ENCODE measurements at places on chromosomes 11 and 22.

DNA sequence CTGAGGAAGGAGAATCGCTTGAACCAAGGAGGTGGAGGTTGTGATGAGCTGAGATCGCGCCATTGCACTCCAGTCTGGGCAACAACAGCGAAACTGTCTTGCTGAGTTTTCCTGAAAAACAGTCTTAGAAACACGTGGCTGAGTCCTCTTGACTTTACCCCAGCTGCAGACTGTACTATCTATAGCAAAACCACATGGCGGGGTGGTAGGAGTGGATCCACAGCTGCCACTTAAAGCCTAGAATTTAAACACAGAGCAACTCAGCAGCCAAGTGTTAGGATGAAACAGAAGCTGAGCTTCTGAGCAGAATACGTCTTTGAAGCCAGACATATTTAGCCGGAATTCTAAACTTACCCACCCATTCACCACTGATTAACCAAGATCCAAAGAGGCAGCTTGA, 14.1 kb downstream of the PATZ1 start:
- DNase-seq: no peak

- no peak for DNase-seq
These were observed 1083.9 kb downstream of the BRD1 start for GRCh38 chr22:48743601-48744282.

- DNase-seq: no peak
These were observed 97.9 kb downstream of the RCN1 start for GRCh38 chr11:32188785-32189184.

DNA sequence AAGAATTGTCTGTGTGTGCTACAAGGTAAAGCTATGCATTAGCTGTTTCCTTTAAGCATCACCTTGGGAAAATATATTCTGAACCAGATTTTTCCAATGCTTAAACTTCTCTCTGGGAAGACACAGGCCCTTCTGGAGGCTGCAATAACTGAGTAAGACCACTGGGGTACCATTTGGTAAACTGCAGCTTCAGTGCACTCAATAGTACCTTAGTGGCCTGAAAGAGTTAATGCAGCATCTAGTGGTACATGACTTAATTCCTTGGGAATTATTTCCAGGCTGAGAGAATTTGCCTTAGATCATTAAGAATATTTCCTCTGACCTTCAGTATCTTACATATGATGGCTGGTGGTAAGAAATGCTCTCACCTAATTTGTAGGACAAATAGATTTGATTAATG, 727.4 kb downstream of the DLG2 start:
- DNase-seq: no peak

GRCh38 chr11:123227763-123228495, 32.9 kb upstream of the CLMP start:
- DNase-seq: no peak

DNA sequence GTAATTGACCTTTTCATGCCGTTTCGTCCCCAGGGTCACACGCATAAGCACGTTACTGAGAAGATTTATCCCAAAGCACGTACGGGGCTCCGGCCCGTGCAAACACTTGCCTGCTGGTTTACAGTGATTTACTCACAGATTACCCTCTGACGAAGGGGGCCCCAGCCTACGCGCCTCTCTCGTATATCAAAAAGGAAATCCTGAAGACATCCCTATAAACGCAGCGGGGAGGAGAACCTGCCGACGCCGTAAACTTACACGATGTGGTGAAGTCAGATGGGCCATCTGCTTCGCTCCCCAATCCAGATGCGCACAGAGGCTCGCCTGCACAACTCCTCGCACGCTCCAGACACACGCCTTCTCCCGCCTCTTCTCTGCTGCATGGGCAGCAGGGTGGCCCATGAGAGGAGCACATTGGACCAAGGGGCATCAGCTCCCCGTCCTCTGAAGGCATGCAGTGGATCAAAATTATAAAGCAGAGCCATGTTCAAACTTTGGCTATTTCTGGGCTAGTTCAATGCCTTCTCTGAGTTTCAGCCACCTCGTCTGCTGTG, 123.6 kb downstream of the MN1 start:
- no peak for DNase-seq

DNA sequence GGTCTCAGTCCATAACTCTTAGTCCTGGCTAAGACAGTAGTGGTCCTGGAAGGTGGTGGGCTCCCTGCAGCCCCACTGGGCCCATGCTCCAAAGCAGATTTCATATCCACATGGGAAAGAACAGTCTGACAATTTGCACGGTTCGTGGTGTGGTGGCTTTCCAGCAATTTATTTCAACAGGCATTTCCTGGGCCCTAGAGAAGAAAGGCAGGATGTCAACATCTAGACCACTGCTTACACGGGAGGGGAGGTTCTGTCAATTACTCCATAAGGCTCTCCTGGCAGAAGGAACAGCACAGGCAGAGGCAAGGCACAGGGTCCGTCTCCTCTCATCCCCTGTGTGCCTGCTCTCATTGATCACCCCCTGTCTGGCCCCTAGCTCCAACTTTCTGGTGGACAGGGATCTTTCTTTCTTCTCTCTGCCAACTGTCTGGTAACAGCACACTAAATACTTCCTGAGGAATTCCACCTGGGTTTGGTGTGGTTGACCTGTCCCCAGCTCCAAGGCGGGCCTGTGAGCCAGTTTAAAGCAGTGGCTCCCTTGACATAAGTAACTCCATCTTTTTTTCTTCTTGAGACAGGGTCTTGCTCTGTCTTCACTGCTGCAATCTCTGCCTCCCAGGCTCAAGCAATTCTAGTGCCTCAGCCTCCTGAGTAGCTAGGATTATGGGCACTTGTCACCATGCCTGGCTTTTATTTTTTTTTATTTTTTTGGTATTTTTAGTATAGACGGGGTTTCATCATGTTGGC, 5.1 kb upstream of the A4GALT start:
- DNase-seq: no peak

DNA sequence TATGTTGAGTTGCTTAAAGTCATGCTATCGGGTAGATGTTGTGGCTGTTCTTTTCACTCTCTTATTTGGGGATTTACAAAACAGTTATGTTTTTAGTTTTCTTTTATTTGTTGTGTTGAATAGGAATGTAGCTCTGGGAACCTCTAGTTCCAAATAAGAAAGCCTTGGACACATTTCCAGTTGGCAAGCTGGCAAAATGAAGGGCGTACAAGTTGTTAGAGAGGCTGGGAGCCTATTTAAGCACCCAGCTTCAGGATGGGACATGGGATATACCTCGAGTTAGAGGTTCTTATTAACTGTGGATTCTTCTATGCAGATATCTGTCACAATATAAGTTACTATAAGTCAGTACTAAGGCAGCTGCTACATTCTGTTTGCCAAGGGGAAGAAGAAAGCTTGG, 22.8 kb downstream of the PPARA start:
- no peak for DNase-seq

- DNase-seq: no peak
These were observed 34.8 kb downstream of the JHY start for GRCh38 chr11:122917311-122917710.

DNA sequence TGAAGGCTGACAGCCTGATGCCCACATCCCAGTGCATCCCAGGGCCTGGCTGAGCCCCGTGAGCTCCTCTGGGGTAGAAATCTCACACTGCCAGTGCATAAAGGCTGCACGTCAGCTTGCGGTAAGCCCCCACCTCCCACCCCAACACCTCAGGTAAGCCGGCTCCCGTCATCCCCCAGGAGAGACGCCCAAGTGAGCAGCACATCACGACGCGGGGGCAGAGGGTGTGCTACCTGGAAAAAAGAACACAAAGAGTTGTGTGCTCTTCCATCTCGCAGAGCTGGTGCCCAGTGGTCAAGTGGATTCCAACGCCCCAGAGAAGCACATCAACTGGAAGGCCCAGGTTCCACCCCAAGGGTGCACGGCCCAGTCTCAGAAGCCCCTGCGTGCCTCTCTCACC, 50.0 kb downstream of the IGSF9B start:
- DNase-seq: no peak

DNA sequence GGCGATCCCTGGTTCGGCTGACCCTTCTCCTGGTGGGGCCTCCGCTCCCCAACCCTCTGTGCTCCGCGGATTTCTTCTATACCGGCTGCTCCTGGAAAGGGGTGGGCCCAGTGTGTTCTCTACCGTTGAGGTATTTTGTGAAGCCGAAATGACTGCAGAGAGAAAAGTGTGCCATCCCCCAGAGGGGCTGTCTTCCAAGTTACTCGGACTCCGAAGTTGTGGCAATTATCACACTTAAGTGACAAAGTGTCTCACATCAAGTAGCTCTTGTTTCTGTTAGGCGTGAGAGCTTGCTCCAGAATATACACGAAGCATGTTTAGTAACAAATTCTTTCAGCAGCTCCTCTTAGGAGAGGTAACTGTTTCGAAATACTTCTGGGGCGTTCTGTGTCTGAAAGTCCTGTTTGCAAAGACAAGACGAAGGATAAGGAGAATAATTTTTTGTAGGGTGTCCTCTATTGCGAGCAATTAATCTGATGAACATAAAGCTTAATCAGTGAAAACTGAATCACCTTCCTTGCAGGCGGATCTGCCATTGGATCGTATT, 434 bp downstream of the XPNPEP3 start:
- DNase-seq: no peak

GRCh38 chr22:45602824-45603595, 68.6 kb upstream of the ATXN10 start:
- DNase-seq: no peak

GRCh38 chr11:113796663-113797259, 17.2 kb downstream of the CLDN25 start:
- no peak for DNase-seq

DNA sequence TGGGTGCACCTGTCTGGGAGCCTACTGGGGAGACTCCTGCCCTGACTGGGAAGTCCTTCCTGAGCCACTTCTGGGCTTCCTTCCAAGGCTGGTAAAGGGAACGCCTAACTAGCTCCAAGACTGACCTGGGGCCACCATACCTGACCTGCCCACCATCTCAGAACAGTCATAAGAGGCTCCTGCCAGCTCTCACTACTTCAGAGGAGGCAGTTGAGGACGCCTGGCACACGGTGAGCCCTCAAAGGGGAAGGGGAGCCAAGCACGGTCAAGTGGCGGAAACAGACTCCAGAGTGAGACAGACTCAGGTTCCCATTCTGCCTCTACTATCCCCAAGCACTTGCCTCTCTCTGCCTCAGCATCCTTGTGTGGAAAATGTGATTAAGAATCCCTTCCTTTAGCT, 7.6 kb downstream of the MCAT start:
- no peak for DNase-seq

DNA sequence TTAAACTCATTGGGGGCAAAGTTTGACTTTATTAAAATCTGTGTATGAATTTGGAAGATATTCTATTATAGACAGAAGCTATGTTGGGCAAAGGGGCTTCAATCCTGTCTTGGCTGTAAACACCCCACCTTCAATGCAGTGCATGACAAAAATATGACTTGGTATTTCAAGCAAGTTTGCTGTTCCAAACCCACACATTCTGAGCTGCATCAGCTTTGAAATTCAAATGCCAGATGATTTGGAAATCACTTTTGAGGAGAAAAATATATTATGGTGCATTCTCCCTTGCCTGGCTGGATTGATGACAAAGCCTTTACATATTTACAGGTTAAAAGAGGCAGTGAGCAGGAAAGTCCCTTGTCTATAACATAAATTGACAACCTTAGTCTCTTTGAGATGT, 760.0 kb downstream of the NELL1 start:
- DNase-seq: no peak

GRCh38 chr11:14644226-14645014, 816 bp downstream of the PDE3B start:
- peak; percentile 48 for DNase-seq

GRCh38 chr11:112632866-112633505, 328.2 kb upstream of the NCAM1 start:
- DNase-seq: no peak

- no peak for DNase-seq
These were observed 5.9 kb upstream of the C11orf91 start for GRCh38 chr11:33706546-33706945.

DNA sequence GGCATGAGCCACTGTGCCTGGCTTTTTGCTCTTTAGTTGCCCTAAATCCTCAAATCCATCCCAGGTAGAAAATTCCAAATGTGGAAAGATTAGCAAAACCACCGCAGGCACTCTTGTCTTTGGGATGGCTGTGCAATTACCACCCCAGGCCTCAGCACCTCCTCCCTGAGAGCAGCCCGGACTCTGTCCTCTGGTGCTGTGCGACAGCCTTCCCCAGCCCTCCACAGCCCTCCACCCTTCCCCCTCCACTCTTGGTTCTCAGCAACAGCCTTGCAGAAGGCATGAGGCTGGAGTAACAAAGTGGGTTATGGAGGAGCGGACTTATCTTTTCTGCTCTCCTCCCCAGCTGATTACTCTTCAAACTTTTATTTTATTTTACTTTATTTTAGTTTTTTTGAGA, 44.7 kb upstream of the YWHAH start:
- DNase-seq: no peak

DNA sequence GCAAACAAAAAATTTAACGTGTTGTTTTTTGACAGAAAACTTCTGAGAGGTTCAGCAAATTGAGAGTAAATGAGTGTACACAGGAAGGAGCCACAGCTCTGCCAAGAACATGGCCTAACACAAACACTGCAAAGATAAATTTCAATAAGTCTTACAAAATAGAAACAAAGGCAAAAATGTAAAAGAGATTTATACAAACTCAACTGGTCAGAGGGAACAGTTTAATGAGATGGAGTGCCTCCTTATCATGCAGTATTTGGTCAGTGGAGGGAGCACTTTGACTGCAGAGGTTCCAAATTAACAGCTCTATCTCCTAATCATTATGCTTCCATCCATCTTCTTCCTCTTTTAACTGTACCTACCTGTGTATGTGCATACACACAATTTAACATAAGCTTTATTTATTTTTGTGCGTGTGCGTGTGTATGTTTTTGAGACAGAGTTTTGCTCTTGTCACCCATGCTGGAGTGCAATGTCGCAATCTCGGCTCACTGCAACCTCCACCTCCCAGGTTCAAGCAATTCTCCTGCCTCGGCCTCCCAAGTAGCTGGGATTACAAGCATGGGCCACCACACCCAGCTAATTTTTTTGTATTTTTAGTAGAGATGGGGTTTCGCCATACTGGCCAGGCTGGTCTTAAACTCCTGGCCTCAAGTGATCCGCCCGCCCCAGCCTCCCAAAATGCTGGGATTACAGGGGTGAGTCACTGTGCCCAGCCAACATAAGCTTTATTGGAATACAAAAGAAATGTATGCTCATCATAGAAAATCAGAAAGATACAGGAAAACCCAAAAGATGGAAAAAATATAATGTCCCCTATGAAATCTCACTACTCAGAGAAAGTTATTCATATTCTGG, 111.9 kb downstream of the MRTFA start:
- no peak for DNase-seq
